Activated CD4-positive, CD25-positive, alpha-beta regulatory T cell (primary cell): ENCODE measurements at places on chromosomes 6 and 20.

DNA sequence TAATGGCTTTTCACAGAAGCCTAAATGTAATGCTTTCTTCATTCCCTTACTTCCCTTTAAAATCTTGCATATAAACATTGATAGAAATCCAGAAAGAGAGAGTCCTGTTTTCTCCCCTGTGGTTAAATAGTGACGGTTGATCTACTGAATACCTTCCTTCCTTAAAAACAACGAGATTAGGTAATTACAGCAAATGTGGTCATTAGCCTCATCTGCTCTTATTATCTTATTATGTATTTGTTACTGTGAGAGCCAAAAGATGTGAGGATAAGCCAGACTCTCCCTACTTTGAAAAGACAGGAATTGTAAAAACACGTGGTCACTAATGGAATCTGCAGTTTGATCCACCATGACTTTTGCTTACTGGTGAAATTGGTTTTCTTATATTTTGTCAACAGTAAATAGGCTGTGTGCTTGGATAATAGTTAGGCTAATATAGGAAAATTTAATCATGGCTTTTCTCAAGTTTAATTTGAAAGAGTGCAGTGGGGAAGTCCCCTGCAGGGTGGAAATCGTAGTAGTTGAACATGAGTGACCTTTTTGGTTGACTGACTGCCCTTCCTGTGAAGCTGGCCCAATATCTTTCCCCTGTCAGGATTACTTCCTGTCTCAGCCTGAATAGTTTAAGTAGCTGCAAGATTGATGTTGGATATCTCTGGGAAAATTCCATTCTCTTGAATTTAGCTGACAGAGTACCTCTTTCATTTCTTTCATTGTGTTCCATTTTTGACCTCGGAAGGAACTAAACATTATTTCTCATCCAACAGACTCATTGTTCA is 62.8 kb downstream of the JARID2 start:
- no peak for DNase-seq

DNA sequence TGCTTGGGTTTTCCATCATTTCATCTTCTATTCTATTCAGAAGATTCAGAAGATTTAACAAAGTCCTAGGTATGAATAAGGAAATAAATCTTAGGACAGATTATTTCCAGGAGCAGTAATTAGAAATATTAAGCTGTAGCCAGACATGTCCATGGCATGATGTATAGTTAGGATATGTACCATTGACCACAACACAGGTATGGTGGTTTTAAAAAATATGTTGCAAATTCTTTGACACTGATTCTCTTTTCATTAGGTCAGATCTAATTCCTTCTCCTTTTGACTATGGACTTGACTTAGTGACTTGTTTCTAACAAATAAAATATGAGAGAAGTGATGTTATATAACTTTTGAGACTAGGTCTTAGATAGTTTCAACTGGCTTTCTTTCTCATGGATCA is 23.5 kb upstream of the PDE7B start:
- no peak for DNase-seq

GRCh38 chr20:17909869-17910321 is 58.7 kb downstream of the SNX5 start:
- DNase-seq: no peak

GRCh38 chr6:167306401-167306998 is 15.4 kb downstream of the UNC93A start:
- no peak for DNase-seq

- no peak for DNase-seq
These were observed 10.6 kb downstream of the TAAR1 start for GRCh38 chr6:132648356-132648755.

GRCh38 chr6:3929281-3929798 is 80.2 kb downstream of the FAM50B start:
- DNase-seq: no peak

DNA sequence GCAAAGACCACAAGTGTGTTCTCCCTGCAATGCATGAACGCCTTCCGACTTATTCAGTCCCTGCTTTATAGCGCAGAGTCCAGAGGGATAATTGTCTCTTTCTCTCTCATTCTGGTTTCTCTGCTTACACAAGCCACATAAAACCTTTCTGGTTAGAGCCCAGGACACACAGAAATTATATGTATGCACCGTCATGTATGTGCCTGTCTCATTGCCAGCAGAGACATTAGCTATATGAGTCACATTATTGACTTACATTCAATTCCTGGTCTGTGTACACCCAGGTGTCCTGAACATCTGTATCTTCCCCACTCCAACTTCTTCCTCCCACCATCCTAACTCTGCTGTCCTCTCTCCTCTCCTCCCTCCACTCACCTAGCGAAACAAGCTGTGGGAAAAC is 44.0 kb downstream of the LRFN2 start:
- no peak for DNase-seq

- no peak for DNase-seq
These were observed 7.7 kb downstream of the ADGRF1 start for GRCh38 chr6:47034421-47034820.

DNA sequence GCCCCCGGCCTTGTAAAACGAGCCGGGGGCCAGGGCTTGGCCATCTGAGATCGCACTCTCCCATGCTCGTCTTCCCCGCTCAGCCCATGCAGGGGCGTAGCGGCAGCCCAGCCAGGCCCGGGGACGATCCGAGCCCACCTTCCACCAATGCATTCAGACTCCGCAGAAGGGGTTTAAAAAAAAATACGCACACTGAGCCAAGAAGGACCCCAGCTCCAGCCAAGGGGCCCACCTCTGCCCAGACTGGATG is 320 bp downstream of the GSTA4 start:
- no peak for DNase-seq
